Left cardiac atrium (tissue), 4 donors: ENCODE measurements at places on chromosomes 2 and 18.

- no peak for DNase-seq
Observed at GRCh38 chr2:234841321-234842015, 110.3 kb upstream of the SH3BP4 start.

- no peak for DNase-seq
Observed at GRCh38 chr18:9916077-9916639, 2.3 kb downstream of the VAPA start.

DNA sequence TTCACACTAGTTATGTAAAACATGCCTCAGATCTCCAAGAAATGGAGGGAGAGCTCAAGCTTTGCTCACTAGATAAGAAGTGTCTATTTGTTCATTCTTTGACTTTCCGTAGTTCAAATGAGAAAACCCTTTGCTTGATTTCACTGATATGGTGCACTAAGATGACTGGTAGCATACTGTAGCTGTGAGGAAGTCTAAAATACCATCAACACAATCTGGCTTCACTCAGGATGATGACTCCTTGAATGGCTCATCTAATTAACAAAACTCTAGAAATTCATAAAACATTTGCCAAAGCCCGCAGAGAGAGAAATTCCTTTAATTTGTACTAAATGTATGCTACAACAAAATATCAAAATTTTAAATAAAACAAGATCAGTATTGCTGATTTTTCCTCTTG lies 152.8 kb upstream of the STK17B start:
- DNase-seq, result no peak

DNA sequence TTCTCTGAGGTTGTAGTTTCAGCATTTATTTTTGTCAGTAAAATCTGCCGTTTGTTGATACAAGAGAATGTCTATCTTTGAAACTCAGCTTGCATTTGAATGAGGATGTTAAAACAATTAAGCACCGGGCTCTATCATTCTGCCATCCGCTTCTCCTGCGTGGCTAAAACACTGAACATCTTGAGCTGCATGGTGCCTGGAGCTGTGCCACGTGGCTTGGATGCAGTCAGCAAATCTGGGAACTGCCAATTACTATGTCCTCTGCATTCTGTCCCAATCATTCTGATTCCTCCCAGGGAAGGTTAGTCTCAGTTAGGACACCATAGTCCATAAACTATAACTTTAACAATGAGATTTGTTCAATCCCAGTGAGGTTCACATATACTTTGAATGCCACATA lies 598.4 kb downstream of the FBXO15 start:
- no peak for DNase-seq

- no peak for DNase-seq
Observed at GRCh38 chr2:184728411-184728810, 130.1 kb downstream of the ZNF804A start.

GRCh38 chr2:227491386-227491785 lies 19.4 kb downstream of the AGFG1 start:
- DNase-seq, result no peak

- DNase-seq, result no peak
Observed at GRCh38 chr18:77702686-77703085, 453.0 kb downstream of the GALR1 start.

DNA sequence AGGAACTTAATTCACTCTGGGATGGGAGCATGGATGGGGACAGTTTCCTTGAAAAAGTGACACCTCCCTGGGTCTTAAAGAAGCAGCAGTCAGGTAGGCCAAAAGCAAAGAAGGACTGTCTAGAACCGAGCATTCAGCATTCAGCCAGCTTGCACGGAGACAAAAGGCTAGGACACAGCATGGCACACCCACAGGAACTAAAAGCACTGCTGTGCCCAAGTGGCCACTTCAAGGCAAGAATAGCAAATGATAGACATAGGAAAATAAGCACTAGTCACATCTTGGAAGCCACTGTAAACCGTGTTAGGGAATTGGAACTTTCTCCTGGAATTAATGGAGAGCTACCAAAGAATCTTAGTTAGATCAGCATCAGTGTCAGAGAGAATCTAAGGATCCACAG lies 47.0 kb downstream of the LRP2 start:
- DNase-seq, result no peak

- no peak for DNase-seq
Observed at GRCh38 chr18:43936176-43936575, 658.9 kb upstream of the SYT4 start.

- peak; percentile 75 for DNase-seq
Observed at GRCh38 chr18:26863122-26863879, 2.2 kb downstream of the AQP4 start.

GRCh38 chr2:23375448-23375847 lies 9.5 kb upstream of the KLHL29 start:
- DNase-seq, result no peak

GRCh38 chr2:8368463-8368862 lies 313.4 kb upstream of the ID2 start:
- DNase-seq, result no peak

DNA sequence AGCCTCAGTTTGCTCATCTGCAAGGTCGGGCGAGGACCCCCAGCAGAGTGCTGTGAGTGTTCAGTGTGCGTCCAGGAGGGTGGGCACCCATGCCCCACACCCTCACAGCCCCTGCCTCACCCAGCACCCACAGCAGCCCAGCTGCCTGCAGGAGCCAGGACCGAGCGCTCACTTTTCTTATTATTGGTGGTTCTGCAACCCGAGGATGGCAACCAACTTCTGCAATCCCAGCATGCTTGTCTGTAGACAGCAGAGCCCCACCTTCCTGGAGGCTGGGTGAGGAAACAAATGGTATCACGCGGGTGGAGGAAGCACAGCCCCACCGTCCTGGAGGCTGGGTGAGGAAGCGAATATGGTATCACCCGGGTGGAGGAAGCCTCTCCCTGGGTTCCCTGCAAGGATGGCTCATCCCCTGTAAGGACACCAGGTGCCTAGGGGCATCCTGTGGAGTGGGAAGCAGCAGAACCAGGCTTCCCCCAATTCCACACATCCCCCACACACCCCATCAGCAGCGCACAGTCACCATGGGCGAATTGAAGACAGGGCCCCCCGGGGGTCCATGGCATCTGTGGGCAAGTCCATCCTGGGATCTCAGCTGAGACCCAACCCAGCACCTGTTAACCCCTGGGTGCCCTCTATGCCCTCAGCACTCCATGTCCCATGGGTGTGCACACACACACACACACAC lies 220.5 kb upstream of the RAB6C start:
- DNase-seq, result peak; percentile 43

- no peak for DNase-seq
Observed at GRCh38 chr2:12070581-12070980, 324.1 kb downstream of the LPIN1 start.

DNA sequence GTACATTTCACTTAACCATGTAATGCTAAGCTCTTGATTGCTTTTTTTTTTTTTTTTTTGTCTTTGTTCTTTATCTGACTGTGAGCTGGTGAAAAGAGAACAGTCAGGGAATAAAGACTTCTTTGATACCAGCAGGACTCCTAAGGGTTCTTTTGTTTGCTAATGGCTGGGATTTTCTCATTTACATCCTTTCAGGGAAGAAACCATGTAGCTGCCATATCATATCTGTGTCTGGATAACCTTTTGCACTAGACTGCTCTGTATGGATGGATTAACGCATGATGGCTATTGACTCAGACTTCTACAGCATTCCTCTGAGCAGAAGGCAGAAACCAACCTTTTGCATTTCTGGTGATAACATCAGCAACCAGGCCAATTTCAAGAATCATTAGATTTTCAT lies 504.0 kb downstream of the LRRTM4 start:
- no peak for DNase-seq

GRCh38 chr2:68936889-68937288 lies 15.8 kb downstream of the GKN2 start:
- DNase-seq, result no peak

DNA sequence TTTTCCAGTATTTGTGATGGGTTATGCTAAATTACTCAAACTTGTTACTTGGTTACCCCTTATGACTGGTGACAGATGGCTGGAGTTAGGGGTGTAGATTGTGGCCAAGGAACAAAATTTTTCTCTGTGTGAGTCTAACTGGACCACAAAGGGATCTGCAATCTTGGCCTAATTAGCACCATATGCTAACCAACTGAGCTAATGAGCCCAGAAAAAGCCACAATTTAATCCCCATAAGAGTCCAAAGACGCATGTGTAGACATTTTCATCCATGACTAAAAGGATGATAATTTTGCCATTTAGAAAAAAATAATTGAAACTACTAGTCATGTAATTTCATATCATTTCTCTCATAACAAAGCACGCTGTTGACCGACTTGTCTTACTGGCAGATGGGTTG lies 151.2 kb downstream of the ABCA12 start:
- no peak for DNase-seq

GRCh38 chr2:51413726-51414125 lies 381.8 kb upstream of the NRXN1 start:
- no peak for DNase-seq

GRCh38 chr2:172865422-172865821 lies 129.8 kb downstream of the RAPGEF4 start:
- DNase-seq, result no peak

DNA sequence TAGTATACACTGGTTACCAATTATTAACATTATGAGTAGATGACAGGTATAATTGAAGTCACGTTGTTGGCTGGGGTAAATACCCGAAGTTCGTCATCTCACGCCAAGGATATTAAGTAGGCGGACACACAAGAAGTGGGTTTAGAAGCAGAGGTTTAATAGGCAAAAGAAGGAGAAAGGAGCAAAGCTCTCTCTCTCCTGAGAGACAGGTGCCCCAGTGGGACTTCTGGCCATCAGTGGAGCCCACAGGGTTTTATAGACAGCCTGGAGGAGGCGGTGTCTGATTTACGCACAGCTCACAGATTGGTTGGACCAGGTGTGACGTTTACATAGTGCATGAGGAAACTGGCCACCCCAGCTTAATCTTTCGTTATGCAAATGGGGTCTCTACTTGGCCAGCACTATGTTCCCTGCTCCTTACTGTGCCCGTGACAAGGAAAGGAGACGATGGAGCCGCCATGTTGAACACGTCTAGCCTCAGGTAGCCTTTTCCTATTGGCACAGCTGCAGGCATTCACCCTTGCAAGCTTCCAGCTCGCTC lies 128.8 kb upstream of the KYNU start:
- no peak for DNase-seq

- DNase-seq, result no peak
Observed at GRCh38 chr2:72289283-72289682, 141.6 kb upstream of the CYP26B1 start.

- no peak for DNase-seq
Observed at GRCh38 chr2:145137901-145138300, 618.0 kb upstream of the ZEB2 start.

DNA sequence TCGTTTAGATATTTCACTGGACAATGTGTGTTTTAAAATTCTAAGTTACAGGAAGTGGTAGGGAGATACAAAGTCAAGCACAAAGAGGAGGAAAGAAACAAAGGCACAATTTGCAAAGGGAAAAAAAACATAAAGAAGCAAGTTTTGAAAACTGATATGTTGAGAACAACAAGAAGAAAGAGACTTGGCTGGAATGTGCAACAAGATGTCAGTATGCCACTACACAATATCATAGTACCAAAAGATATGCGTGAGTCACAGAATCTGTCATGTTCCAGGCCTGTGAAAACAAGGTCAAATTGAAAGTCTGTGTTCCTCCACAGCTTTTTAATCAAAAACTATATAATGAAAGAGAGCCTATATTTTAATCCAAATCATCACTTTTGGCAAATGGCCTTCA lies 12.0 kb downstream of the EXOC6B start:
- no peak for DNase-seq

DNA sequence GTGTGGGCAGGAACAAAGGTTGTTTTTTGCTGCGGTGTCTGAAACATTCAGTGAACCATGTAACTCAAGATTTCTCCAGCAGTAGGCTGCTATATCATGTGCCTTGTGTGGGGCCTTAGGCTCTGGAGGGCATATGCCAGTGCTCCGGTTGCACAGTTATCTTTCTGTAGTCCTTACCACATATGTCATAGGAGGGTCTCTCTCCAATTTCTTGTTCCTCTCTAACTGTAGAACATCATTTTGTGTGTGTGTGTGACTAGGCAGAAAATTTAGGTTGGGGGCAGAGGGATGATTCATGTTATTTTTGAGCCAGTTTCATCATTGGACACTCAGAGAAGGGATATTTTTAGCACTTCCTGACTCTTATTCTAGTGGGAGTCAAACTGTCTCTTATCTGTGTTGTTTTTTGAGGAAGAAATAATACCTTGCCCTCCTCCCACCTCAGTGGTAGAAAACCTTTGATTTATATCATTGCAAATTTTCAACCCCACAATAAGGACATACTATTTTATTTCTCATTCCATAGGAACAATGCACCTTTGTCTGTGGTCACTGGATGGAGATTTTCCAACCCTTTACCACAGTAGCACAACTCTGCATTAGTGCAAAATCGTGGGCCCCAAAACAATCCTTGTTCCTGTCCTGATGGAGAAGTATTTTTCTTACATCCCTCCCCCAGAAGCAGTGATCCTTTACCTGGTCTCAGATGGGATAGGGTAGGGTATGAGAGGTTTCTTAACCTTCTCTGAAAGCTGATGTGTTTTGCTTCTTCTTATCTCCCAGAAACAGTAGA lies 113.9 kb downstream of the CCDC74A start:
- no peak for DNase-seq

DNA sequence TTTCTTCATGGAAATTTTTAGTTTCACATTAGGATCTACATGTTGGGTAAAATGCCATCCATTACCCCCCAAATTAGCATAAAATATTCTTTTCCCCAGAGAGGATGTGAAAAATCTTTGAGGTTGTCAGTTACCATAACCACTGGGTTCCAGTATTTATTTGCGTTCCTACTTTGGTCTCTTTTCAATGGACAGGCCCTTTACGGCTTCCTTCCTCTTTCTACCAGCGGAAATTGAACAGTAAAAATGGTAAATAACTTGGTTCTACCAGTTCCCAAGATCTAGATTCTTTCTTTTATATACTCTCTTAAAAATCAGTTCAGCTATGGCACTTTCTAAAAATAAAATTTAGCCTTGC lies 169.2 kb upstream of the APCDD1 start:
- no peak for DNase-seq

- DNase-seq, result no peak
Observed at GRCh38 chr18:7815787-7816186, 248.7 kb downstream of the PTPRM start.

- no peak for DNase-seq
Observed at GRCh38 chr2:95667480-95667879, 75.7 kb downstream of the TRIM43 start.

- no peak for DNase-seq
Observed at GRCh38 chr2:159562248-159562647, 54.1 kb downstream of the BAZ2B start.

DNA sequence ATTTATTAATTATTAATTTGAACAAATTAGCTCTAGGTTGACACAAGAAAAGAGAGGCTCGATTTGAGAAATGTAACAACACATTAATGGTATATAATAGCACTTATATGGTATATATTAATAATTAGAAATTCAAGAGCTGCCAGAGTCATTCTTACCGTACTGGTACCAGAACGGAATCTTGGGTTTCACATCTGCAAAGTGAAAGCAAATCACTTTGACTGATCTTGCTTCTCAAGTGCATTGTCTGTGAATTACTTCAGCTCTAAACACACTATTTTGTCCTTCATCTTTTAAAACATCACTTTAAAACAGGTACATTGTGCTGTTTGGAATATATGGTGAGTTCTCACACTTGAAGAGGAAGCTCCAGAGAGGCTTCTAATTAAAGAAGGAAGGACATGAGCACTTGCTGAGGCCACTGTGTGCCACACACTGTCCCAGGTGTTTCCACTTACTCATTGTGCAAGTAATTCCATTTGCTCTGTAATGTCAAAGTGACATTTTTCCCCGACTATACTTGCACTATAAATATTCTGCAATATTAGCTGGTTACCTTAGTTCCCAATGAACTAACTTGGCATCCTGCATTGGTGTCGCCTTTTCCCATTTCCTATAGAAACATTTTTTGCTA lies 85.8 kb downstream of the PLA2R1 start:
- no peak for DNase-seq

- no peak for DNase-seq
Observed at GRCh38 chr2:218166791-218167190, at the start of gene CXCR1. CXCR1 (minus strand) TSS chr2:218166962; CDS start chr2:218165211, 1,751 bp downstream.
